ENCODE measurements at places on chromosomes 1 and 21.

DNA sequence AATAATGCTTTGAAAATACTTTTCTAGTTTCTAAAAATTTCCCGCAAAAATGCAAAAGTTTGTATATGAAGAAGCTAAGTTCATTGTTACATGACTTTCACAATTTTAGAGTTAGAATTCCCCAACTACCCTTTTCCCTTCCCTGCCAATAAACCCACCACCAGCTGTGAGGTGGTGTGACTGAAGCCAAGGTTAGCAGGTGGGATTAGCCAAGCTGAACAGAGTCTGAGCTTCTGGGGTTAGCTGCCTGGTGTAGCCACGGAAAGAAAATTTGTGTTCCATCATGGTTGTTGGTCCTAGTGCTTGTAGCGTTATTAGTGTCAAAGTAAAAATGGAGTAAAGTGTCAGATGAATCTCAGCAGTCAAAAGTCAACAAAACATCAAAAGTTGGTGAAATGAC lies 110.9 kb downstream of the ASTN1 start:
- no peak for DNase-seq

GRCh38 chr1:78005448-78005722 lies 646 bp downstream of the DNAJB4 start:
- no peak for DNase-seq

- DNase-seq: no peak
Observed at GRCh38 chr21:46004168-46004861, 22.7 kb downstream of the COL6A1 start.

DNA sequence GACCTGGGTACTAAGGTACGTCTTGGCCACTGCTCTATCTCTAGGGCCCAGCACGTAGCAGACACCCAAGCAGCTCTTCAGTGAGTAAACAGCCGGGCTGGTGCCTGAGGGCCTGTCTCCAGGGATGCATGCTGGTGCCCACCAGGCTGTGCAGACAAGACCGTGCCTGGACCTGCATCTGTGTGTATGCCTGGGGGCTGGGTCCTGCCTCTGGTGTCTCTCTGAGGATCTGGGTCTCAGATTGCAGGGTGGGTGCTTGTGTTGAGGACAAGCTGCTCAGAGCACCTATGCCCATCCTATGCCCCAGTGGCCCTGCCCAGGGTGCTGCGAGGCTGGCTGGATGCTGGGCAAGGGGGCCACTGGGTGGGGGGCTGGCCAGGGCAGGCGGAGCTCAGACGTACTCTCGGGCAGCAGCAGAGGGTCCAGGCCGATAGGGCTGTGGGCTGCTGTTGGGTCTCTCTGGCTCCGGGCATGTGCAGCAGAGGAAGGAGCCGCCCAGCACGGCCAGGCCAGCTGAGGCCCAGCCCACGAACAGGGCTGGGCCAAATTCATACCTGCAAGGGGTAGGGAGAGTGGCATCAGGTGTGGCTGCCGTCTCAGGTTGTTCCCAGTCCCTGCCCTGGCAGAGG lies 4.4 kb downstream of the CLDN19 start:
- no peak for DNase-seq

GRCh38 chr21:31866077-31866511 lies 6.7 kb upstream of the HUNK start:
- peak; percentile 16 for DNase-seq

- DNase-seq: peak; percentile 60
Observed at GRCh38 chr1:229664133-229664689, 38.2 kb downstream of the URB2 start.

GRCh38 chr21:15015622-15016471 lies 49.0 kb downstream of the NRIP1 start:
- no peak for DNase-seq

GRCh38 chr1:169724168-169724567 lies 9.7 kb downstream of the SELE start:
- DNase-seq: no peak

DNA sequence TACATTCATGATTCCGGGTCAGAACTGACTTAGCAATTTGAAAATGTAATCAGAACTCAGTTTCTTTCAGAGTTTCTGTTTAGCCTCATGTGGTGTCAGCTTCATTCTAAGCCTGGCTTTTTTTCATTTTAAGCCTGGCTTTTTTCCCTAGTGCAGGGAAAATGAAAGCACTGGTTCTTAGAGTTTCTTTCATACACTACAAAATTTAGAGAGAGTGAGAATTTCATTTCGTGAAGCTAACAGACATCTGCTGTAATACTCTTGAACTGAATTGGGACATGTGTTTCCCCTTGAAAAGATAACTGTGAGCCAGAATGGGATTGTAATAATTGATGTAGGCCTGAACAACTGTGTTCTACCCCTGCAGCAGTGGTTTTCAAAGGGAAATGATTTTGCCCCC lies 95.3 kb upstream of the KIAA0040 start:
- DNase-seq: no peak

DNA sequence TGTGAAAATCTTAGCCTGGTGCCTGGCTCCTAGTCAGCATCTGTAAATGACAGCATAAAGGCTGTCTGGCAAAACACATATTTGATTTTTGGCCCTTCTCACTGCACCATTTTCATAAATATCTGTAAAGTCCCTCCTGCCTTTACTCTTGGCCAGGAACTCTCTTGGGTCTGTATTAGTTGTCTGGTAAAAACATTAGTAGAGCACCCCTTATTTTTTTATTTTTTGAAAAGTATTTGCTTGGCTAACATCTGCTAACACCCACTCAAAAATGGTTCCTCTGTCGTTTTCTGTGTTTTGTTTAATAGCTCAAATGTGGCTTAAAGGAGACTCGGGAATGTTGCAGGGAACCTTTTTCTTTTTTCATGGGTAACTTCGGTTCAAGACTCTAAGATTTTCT lies 293.4 kb downstream of the HMCN1 start:
- no peak for DNase-seq

DNA sequence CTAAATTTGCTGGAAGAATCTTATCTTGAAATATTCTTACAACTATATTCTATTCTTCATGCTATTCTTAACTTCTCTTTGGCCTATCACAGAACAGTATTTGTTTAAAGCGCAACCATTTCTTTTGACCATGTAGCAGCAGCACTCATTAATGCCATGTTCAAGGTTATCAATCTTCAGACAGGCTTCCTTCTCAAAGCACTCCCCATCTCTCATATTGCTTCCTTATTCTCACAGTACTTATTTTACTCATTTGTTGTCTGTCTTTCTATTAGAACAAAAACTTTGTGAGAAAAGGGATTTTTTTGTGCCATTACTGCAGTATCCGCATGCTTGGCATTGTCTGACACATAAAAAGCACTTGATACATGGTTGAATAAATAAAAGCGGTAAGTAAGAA lies 89.7 kb downstream of the ATP1B1 start:
- DNase-seq: no peak

DNA sequence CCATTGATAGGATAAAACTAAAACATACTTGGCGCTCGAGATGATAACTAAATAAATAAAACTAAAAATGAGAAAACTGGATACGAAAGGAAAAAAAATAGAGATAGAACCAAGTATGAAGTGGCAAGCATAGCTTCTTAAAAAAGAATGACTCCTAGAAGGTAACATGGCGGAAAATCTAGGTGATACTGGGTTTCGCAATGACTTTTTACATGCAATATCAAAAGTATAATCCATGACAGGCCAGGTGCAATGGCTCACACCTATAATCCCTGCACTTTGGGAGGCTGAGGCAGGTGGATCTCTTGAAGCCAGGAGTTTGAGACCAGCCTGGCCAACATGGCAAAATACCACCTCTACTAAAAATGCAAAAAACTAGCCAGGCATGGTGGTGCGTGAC lies 70.7 kb downstream of the ACBD6 start:
- DNase-seq: no peak

DNA sequence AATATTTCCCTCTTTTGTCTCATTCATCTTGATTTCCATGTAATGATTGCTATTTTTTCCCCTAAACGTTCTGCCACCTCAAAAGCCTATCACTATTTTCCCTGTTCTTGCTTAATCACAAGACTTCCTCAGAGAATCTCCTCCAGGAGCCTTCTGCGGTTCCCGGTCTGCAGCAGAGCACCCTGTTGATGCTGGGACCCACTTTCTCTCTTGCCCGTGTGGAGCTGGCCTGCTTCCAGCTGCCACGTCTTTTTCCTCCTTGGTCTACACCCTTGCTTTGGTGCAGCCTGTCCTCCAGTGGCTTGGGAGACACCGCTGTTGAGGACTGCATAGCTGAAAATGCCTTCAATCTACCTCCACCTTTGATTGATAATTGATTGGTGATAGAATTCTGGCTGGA lies 70.0 kb upstream of the COA6 start:
- no peak for DNase-seq

- DNase-seq: no peak
Observed at GRCh38 chr1:25743164-25744139, 56.5 kb upstream of the SELENON start.

DNA sequence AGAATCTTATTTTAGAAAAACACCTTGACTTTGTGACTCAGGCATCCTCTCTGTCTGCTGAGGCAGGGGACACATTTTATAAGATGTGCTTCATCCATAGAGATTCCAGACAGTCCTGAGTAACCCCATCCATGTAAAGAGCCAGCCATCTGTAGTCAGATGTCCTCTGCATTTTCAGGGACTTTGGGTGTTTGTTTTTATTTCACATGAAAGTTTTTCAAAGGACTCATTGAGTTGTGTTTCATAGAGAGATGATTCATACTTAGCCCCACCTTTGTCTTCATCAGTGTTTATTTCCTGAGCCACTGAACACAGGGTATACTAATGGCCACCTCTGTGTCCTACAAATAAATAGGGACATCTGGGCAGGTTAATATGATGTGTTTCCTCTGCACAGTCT lies 280.4 kb downstream of the CACNA1E start:
- no peak for DNase-seq

DNA sequence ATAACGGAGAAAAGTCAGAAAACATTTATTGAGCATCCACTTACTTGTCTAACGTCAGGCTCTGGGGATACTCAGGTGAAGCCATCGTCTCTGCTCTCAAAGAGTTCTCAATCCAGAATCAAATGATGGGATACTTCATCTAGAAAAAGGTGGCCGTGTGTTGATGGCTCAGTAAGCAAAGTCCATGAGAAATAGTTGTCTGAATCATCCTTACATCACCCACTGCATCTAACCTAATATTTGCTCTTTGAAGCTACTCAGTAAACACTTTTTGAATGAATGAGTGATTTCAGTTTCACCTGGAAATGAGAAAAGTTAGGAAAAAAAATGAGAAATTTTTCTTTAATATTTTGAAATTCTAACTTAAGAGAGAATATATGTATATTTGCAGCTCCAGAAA lies 155.3 kb upstream of the PKN2 start:
- DNase-seq: no peak

- DNase-seq: peak; percentile 43
Observed at GRCh38 chr1:107782217-107782845, 182.6 kb downstream of the VAV3 start.

DNA sequence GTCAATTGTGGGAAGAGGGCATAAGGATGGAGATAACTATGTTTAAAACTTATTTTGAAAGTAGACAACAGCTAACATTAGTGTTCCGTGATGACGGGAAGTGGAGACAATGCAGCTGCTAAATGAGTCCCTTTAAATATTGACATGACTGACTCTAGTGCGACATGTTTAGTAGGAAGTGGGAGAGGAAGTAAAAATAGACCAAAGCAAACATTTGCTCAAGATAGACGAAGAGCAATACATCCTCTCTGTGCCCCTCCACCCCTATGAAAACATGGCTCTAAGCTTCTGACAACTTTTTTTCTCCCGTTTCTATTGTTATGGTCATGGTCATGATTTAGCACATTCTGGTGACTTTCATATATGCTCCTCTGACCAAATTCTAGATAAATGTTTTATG lies 60.0 kb upstream of the HMCN1 start:
- no peak for DNase-seq

- no peak for DNase-seq
Observed at GRCh38 chr1:93159337-93159736, 20.9 kb downstream of the TMED5 start.

DNA sequence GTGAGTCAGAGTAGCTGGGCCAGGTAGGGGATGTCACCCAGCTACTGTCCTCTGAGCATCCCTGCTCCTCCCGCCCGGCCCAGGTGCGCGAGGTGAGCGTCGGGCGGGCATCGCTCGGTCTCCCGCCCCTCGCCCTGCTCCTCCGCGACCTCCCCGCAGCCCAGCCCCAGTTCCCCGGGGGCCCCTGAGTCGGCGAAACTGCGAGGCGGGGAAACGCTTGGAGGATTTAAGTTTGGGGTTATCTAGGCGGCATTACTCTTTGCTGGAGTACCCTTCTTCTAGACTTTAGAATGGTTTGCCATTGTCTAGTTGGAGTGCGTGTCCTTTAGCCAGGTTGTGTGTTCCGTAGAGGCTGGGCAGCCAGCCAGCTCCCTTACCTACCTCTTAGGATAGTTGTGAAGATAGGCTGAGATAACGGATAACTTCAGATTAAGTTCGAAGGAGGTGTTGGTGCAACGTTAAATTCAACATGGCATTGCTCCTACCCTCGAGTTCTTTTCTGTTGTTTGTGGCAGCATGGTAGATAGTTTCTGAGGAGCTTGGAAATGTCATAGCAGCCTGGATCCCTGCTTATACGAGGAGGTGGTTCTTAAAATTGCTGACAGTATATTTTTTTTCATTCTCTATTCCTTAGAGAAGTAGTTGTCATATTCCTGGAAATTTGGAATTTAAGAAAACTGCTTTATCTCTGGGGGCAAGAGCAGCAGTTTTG lies 697 bp downstream of the AGO3 start:
- DNase-seq: no peak

DNA sequence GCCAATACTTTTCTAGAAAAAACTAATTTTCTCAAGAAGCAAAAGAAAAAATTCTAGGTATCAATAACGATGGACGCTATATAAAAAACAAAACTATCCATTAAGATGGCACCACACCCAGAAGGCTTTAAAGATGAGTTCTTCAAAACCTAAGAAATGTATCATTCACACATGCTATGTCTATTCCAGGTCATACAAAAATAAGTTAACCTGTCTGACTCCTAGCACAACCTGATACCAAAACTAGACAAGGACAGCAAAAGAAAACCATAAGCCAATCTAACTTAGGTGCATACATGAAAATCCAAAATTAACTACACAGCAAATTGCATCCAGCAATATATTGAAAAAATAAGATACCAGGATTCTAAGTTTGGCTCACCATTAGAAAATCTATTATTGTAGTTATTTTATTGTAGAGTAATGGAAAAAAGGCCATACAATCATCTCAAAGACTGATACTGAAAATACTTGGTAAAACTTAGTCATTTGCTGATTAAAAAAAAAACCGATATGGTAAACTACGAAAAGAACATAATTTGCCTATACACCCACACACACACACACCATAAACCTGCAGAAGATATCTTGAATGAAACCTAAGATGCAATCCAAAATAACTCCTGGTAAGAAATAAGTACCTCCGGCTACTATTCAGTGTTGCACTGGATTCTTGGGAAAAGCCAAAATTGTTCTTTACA lies 55.0 kb downstream of the TRAF5 start:
- no peak for DNase-seq

DNA sequence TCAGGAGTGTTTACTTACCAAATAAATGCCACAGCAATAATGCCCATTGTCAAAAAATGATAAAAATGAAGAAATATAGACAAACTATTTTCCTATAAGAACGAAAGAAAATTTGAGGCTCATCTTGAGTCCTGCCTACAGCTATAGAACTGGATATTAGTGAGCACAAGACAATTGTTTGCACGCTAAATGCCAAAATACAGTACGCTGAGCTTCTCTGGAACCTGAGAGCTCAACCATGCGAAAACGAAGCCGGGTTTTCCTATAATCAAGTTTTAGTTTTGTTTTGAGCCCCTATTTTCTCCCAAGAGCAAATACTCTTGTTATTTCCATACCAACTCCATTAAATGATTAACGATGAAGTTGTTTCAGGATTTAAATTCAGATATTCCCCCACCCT lies 42.0 kb upstream of the CCSAP start:
- no peak for DNase-seq

- DNase-seq: no peak
Observed at GRCh38 chr1:162019446-162019845, 4.2 kb downstream of the OLFML2B start.
